ENCODE measurements at places on chromosomes 4 and X.

- no peak for DNase-seq
Measured at GRCh38 chr4:100414016-100414790, 103.6 kb downstream of the EMCN start.

DNA sequence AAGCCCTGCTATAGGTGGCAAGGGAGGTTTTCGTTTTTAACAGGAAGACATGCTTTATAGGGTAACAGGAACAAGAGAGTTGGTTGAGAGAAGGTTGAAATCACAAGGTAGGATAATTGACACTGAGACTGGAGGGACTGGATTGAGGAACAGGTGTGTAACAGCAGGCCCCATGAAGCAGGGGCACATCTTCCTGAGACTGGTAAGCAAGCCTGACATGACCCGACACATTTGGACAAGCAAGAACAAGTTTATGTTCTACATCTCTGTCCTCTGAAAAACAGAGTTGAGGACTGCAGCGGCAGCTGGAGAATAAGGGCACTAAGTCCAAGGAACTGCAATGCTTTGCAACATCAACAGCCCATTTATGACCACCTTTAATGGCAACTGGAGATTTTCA lies 5.2 kb downstream of the RPS4X start:
- no peak for DNase-seq

DNA sequence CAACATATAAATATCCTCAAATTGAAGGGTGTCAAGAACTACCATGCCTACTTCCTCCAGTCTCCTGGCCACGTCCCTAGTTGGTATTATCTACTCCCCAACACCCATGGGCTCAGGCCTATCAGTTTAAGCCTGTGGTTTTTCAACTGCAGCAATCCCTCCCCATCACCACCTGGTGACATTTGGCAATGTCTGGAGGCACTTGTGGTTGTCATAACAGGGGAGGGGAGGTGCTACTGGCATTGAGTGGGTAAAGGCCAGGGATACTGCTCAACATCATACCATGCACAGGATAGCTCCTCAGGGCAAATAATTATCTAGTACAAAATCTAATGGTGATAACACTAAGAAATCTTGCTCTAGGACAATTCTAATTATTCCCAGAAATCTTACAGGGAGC lies 95.3 kb downstream of the COMMD8 start:
- DNase-seq: no peak

- DNase-seq: no peak
Measured at GRCh38 chrX:10048076-10048475, 80.9 kb downstream of the CLDN34 start.

DNA sequence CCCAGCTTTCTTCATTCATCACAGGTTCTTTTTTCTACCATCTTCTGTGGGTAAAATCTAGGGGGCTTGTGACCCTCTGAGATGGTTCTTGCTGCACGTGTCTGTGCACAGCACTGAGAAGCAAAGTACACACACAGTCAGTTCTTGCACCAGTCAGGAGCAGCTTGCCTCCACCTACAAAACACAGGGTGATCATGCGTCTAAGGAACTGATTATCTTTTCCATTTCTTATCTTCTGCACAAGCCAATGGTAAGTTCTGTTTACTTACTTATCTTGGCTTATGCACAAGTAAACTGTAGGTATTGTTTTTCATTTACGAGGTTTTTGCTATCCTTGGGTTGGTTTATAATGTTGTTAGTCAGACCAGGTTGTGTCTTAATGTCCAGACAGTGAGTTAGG lies 40.7 kb downstream of the TRIM2 start:
- DNase-seq: no peak

DNA sequence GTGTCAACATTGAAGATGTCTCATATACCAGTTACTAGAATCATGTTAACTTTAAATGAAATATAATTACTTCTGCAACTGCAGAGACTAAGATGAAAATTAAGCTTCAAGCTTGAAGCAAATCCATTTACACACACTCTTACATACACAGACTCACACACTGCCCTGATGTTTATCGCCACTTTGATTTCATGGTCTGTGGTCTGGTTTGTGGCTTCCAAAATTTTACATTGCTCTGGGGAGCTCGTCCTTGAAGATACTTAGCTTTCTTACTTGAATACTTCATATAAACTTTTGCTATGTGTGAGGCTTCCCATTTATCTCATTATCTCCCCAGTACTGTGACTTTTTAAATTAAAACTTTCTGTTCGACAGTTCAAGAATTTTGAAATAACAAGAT lies 35.8 kb downstream of the ARHGEF38 start:
- DNase-seq: no peak

DNA sequence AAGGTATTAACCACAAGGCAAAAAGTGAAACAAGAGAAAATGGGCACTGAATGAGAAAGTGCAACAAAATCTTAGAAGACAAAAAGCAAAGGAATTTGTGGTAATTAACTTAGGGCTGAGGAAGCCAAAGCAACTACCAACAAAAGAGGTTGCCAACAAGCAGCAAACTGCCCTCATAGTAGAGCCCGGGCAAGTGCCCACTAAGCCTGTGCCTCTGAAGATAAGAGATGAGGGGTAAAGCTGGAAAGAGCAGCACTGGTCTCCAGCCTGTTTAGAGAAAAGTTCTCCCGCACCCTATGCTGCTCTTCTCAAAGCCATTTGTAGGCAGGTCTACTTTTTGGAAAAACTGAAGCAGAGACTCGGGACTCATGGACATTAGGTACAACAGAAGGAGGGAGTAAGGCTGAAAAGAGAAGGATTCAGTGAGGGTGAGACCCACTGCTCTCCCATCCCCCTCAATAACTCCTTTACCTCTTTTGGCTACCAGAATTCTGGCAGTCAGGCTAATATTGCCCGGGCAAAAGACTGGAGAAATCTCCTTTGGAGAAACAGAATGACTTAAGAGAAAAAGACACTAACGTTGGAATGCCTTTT lies 29.6 kb upstream of the KCNE5 start:
- DNase-seq: no peak

- no peak for DNase-seq
Measured at GRCh38 chr4:26337612-26338011, 16.8 kb downstream of the RBPJ start.

GRCh38 chrX:70172221-70172620 lies 5.1 kb upstream of the DGAT2L6 start:
- no peak for DNase-seq

DNA sequence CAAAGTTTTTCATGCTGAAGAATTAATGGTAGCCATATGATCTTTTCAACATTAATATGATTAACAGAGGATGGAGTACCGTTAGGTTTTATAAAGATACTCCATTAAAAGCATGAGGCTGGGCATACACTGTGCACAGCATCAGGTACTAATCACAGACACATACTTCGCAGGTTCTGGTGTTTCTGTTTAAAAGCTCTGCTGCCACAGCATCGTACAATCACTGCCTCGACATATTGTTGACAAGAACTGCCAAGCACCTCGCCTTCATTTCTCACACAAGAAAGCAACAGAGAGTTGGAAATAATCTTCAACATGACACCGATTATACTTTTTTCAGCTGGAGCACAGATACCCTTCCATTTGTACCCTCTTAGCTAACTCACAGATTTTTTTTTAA lies 753.4 kb upstream of the FAM241A start:
- no peak for DNase-seq

DNA sequence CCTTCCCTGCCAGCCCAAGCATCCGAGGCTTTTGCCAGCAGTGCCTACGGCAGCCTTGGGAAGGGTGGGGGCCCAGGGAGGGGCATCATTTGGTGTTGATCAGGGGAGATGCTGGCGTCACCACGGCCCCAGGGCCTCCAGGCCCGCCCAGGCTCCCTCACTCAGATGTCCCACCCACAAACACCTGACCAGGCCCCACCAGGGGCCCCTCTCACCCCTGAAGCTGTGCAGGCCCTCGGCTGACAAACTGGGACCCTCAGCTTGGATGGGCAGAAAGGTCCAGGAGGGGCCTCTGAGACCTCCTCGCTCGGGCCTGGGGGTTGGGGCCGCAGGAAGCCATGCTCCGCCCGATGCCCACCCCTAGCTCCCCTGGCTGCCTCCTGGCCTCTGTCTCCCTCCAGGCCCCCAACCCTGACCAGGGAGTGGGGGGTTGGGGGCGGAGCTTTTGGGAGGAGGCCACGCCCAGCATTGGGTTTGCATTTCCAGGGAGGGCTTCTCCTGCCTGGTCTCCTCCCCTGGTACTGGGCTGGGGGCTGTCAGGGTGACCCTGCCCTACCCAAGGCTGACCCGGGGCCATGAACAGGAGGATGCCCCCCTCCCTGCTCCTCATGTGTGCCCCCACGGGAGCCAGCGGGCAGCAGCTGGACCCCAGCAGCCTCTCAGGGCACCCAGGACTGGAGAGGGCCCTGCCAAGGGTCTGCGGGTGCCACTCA lies 33.4 kb upstream of the SPON2 start:
- DNase-seq: no peak

DNA sequence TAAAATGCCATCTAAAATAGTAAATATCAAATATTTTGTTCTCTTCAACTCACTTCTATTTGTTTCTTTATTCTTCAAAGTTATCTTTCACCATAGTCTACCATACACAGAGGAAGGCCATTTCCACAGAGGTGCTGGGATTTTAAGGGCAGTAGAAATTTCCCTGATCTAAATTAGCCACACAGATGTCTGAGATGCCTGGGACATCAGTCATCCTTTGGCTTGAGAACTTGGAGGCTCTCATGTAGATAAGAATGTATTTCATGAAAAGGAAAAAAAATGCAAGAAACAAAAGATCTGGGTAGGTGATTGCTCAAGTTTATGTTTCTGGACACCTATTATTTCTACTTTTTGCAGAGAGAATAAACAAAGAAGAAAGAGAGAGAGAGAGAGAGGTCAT lies 1008.2 kb downstream of the NLGN4X start:
- no peak for DNase-seq

- DNase-seq: no peak
Measured at GRCh38 chr4:99490286-99490685, 20.5 kb upstream of the C4orf17 start.

- DNase-seq: no peak
Measured at GRCh38 chr4:165506849-165507248, 128.0 kb downstream of the CPE start.

- DNase-seq: no peak
Measured at GRCh38 chrX:121570072-121570841, 522.8 kb downstream of the GLUD2 start.

- DNase-seq: no peak
Measured at GRCh38 chrX:21658746-21659145, 616 bp upstream of the KLHL34 start.

DNA sequence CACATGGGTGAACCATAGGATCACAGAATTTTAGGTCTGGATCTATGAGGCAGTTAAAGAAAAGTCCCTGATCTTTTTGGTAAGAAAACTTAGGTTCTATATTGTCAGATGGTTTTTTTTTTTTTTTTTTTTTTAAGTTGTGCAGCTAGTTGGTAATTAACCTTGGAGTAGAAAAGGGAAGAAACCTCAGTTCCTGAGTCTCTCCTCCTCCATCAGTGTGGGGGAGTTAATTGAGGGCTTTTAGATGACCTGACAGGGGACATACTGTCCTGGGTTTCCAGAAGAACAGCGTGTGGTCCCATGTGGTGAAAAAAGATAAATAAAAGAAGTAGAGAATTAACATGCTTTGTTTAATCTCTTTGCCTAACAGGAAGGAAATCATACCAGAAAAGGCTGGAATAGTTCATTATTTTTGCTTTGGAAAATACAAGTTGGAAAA lies 123.7 kb downstream of the ARHGAP10 start:
- no peak for DNase-seq

DNA sequence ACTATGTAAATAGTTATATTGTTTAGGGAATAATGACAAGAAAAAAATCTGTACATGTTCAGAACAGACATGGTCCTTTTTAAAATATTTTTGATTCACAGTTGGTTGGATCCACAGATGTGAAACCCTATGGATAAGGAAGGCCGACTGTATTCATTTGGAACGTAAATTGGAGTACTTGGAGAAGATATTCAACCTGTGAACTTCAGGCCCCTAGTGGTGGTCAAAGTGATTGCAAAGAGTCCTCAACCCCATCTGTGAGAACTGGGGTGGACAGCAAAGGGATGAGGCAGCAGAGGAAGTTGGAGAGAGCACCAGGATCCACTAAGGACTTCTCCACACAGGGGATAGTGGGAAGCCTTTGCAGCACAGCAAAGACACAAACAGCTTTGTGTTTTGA lies 6.2 kb upstream of the CXCL13 start:
- DNase-seq: peak; percentile 36

Data from inflammatory macrophage treated with lipopolysaccharide for 4 hours (primary cell).